Progenitor cell of endocrine pancreas (in vitro differentiated cells): ENCODE measurements at places on chromosomes 1 and 21. TPM values are rescaled to one million over a fixed set of nuclear protein-coding genes. Genes with fewer than 3 reads are reported as not detected.

GRCh38 chr1:233629305-233629935 lies 15.5 kb downstream of the KCNK1 start:
- H3K36me3 ChIP-seq = peaks cover 10% of the 10 kb centered on the region
- no peak overlapping the region for H3K4me3 ChIP-seq
- peaks cover 18% of the 10 kb centered on the region for H3K4me1 ChIP-seq
- no peaks in the 10 kb centered on the region for H3K27me3 ChIP-seq
- no peak for DNase-seq

- peak; percentile 56 for DNase-seq
- no peaks in the 10 kb centered on the region for H3K4me1 ChIP-seq
- H3K27ac ChIP-seq = no peak overlapping the region
- no peaks in the 10 kb centered on the region for H3K36me3 ChIP-seq
- peaks cover 69% of the 10 kb centered on the region for H3K27me3 ChIP-seq
- H3K4me3 ChIP-seq = no peak overlapping the region
These were observed 13.0 kb downstream of the CHIT1 start for GRCh38 chr1:203216274-203217138.

GBP7 gene
- total RNA-seq = not detected in 2 replicates

FOXO6 gene
- total RNA-seq = 2.8 and 2.9 TPM in 2 replicates
